ENCODE measurements at places on chromosomes 12 and 14. TPM values are rescaled to one million over a fixed set of nuclear protein-coding genes. Genes with fewer than 3 reads are reported as not detected.

GRCh38 chr12:77998236-77998786, 167.6 kb downstream of the NAV3 start:
- no peak overlapping the region for H3K4me3 ChIP-seq
- H3K27me3 ChIP-seq, result no peaks in the 10 kb centered on the region
- no peaks in the 10 kb centered on the region for H3K36me3 ChIP-seq
- no peak for DNase-seq
- H3K27ac ChIP-seq, result no peak overlapping the region

Gene CRACR2A
- 3.0 TPM for total RNA-seq

Gene CLEC4A
- total RNA-seq, result not detected

DNA sequence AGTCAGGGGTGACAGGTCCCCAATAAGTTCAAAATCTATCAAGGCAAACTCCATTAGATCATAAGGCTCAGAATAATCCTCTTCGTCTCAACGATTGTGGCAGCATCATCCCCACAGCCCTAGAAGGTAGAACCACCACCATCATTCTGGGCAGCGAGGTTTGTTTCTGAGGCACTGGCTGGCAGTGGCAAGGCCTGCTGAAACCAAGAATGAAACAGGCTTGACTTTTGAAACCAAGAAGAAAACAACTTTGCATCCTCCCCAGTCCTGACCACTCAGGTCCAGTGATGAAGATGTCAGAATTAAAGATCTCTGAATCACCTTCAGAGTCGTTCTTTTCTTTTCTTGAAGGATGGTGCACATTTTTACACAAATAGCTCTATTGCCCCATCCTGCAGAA, 152.6 kb upstream of the SYT1 start:
- DNase-seq, result no peak
- no peak overlapping the region for H3K4me3 ChIP-seq
- H3K27me3 ChIP-seq, result no peaks in the 10 kb centered on the region
- H3K27ac ChIP-seq, result no peak overlapping the region

Gene IFI27
- total RNA-seq, result 0.76 TPM

Gene SLC4A8
- total RNA-seq, result 15.2 TPM

Gene SLC6A13
- total RNA-seq, result not detected

DNA sequence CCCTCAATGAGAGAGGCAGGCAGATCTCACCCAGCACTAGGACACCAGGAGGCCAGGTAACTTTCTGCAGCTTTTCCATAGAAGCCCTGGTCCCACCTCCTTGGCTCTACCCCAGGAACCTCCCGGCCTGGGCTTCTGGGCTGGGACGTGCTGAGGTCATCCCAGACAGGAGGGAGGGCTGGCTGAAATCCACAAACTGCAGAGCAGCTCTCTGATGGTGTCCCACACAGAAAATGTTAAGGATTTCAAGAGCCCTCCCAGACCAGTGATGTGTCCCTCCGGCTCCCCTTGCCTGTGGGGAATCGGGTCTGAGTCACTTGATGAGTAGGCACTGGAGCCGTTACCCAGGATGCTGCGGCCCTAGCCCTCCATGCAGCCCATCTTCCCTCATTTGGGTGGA, 124.1 kb downstream of the ESRRB start:
- H3K27me3 ChIP-seq, result no peaks in the 10 kb centered on the region
- H3K27ac ChIP-seq, result no peak overlapping the region
- H3K36me3 ChIP-seq, result no peaks in the 10 kb centered on the region

Gene PROX2
- not detected for total RNA-seq

DNA sequence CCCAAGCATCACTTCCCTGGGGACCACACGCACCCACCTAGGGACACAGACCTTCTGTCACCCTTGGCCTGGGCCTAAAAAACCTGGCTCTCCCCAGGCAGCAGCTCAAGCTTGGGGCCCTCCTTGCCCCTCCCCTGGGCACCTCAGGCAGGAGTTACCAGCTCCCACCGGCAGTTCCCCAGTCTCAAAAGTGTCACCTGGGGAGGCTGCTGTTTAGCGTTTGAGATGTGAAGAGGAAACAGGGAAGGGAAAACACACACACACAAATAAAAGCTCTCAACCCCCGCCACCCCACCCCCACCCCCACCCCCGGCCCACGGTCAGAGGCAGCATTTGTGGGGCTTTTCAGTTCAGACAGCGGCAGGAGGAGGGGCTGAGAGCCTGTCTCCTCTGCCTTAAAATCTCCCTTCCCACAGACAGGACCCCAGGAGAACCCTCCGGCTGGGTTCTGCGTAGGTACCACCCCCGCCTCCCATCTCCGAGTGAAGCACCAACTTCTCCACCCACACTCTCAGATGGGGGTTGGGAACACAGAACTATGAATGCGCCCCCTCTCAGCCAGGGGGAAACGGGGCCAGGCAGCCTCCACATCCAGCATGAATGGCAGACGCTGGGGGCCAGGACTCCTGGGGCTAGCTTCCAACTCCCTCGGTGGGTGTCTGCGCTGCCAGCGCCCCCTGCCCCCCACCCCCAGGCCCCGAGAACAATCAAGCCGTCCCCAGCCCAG, 3.0 kb downstream of the NCOR2 start:
- peak overlapping the region; percentile 80 for H3K4me3 ChIP-seq
- no peak for DNase-seq
- H3K36me3 ChIP-seq, result no peaks in the 10 kb centered on the region
- no peaks in the 10 kb centered on the region for H3K27me3 ChIP-seq
- H3K27ac ChIP-seq, result no peak overlapping the region

DNA sequence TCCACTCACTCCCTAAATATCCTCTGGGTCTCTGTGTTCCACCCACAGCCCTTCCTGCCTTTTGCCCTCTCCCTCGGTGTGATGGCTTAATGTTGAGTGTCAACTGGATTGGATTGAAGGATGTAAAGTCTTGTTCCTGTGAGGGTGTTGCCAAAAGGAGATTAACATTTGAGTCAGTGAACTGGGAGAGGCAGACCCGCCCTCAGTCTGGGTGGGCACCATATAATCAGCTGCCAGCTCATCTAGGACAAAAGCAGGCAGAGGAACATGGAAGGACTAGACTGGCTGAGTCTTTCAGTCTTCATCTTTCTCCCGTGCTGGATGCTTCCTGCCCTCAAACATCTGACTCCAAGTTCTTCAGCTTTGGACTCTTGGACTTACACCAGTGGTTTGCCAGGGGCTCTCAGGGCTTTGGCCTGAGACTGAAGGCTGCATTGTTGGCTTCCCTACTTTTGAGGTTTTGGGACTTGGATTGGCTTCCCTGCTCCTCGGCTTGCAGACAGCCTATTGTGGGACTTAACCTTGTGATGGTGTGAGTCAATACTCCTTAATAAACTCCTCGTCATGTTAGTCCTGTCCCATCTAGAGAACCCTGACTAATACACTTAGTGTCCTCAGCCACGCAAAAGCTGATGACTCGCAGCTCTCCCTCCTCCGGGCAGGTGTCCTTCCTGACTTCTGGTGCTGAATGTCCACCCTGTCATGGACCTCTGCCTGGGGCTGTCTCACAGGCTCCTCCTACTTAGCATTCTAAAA, 5.9 kb downstream of the DGLUCY start:
- no peaks in the 10 kb centered on the region for H3K36me3 ChIP-seq
- no peak for DNase-seq
- no peaks in the 10 kb centered on the region for H3K27me3 ChIP-seq
- H3K4me3 ChIP-seq, result no peak overlapping the region

DNA sequence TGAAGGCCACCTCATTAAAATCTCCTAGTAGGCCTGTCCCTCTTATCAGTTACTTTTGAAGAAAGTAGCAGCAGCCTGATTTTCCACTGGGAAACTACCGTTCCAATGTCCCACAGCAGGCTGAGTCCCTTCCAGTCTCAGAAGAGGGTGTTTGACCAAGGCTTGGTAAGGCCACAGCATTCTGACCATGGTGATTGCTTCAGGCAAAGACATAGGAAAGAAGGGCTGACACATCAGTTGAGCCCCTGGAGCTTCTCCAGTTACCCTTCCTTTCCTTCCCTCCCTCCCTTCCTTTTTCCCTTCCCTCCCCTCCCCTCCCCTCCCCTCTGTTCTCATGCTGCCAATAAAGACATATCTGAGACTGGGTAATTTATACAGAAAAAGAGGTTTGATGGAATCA, 234.3 kb upstream of the NOS1 start:
- no peak overlapping the region for H3K27ac ChIP-seq
- no peaks in the 10 kb centered on the region for H3K36me3 ChIP-seq
- H3K4me3 ChIP-seq, result no peak overlapping the region
- DNase-seq, result no peak

Gene RAPGEF3
- 6.7 TPM for total RNA-seq

GRCh38 chr12:64029013-64029857, 184.7 kb downstream of the SRGAP1 start:
- no peak overlapping the region for H3K4me3 ChIP-seq
- no peaks in the 10 kb centered on the region for H3K4me1 ChIP-seq
- no peak for DNase-seq
- H3K36me3 ChIP-seq, result no peaks in the 10 kb centered on the region
- no peaks in the 10 kb centered on the region for H3K27me3 ChIP-seq
- no peak overlapping the region for H3K27ac ChIP-seq

GRCh38 chr14:38138473-38139138, 69.1 kb upstream of the SSTR1 start:
- no peaks in the 10 kb centered on the region for H3K36me3 ChIP-seq
- no peak for DNase-seq
- no peak overlapping the region for H3K4me3 ChIP-seq
- peaks cover 4% of the 10 kb centered on the region for H3K4me1 ChIP-seq
- no peak overlapping the region for H3K27ac ChIP-seq
- H3K27me3 ChIP-seq, result no peaks in the 10 kb centered on the region

Gene MYBPC1
- not detected for total RNA-seq

- DNase-seq, result no peak
- no peaks in the 10 kb centered on the region for H3K4me1 ChIP-seq
- H3K4me3 ChIP-seq, result no peak overlapping the region
- no peaks in the 10 kb centered on the region for H3K27me3 ChIP-seq
- H3K27ac ChIP-seq, result no peak overlapping the region
- H3K36me3 ChIP-seq, result no peaks in the 10 kb centered on the region
Observed at GRCh38 chr12:77625441-77625840, 205.3 kb upstream of the NAV3 start.

Gene ATG14
- total RNA-seq, result 10.8 TPM

- H3K4me3 ChIP-seq, result no peak overlapping the region
- H3K4me1 ChIP-seq, result no peaks in the 10 kb centered on the region
- H3K27me3 ChIP-seq, result peaks cover 84% of the 10 kb centered on the region
- no peak overlapping the region for H3K27ac ChIP-seq
Observed at GRCh38 chr12:132610866-132611602, 652 bp upstream of the LRCOL1 start.

DNA sequence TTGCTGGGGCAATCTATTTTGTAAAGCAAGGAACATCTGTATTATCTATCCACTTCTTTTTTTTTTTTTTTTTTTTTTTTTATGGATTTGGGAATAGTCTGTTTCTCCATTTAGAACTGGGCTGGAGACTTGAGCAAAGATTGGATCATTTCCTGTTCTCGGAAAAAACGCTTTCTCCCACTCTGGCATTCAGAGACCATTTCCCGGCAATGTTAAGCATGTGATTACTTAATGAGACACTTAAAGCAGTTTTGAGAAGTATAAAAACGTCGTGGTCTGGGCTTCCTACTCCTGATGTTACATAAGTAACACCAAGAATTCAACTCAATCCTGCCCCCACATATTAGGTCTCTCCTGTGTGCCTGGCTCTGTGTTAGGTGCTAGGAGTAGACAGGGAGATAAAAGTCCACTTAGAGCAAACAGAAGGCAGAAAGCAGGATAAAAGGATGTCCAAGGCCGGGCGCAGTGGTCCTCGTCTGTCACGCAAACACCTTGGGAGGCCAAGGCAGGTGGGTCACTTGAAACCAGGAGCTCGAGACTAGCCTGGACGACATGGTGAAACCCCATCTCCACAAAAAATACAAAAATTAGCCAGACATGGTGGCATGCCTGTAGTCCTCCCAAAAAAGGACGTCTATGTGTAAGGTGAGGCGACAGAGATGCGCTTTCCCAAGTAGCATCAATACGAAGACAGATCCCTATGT, 152.1 kb upstream of the GSC start:
- H3K27ac ChIP-seq, result no peak overlapping the region
- DNase-seq, result no peak
- H3K27me3 ChIP-seq, result no peaks in the 10 kb centered on the region
- H3K4me3 ChIP-seq, result no peak overlapping the region
- H3K36me3 ChIP-seq, result no peaks in the 10 kb centered on the region

DNA sequence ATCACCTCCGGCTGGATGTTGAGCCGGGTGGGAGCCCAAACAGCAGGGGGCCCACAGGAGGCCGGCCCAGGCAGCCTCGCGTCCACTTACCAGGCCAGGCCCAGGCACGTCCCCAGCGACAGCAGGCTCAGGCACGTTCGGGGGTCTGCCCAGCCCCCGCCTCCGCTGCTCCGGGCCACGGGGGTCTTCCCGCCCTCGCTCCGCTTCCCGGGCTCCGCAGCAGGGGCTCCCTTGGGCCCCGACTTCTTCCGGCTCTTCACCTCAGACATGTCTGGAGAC, 216 bp downstream of the IKBIP start:
- no peak for DNase-seq
- H3K4me1 ChIP-seq, result no peaks in the 10 kb centered on the region
- peak overlapping the region; percentile 15 for H3K27ac ChIP-seq
- no peaks in the 10 kb centered on the region for H3K36me3 ChIP-seq

Gene PTPRR
- total RNA-seq, result 0.07 TPM

DNA sequence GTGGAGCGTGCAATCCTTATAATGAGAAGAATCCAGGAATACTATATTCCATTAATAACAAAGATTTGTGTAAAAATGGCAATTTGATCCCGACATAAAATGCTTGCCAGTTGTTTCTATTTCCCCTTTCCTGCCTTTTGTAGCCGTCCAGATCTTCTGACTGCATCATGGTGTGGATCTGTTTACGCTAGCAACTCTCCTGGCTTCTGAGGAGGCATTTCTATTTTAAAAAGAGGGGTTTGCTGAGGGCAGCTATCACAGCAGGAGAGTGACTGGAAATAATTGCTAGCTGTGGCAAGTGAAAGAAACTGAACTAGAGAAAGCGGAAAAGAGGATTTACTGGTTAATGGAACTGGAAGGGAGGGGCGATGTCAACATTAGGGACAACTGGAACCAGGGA, 145.6 kb downstream of the ATP23 start:
- H3K4me3 ChIP-seq, result no peak overlapping the region
- no peaks in the 10 kb centered on the region for H3K27me3 ChIP-seq
- DNase-seq, result no peak
- no peaks in the 10 kb centered on the region for H3K36me3 ChIP-seq
- no peak overlapping the region for H3K27ac ChIP-seq
- no peaks in the 10 kb centered on the region for H3K4me1 ChIP-seq

DNA sequence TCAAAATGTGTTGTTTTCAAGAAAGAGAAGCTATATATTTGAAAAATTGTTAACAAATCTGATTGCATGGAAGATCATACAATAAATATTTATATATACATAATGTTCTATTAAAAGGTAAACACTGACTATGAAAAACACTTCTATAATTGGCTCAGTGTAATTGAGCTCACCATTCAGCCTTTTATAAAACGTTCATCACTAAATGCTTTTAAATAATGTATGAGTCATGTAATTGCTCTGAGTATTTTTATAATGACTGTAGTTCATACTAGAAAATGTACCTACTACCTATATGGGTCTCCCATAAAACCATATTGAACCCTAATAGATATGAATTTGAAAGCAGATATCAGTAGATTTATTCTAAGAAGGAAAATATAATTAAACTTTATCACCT, 240.4 kb upstream of the MGAT4C start:
- H3K27ac ChIP-seq, result no peak overlapping the region
- no peak overlapping the region for H3K4me3 ChIP-seq
- no peaks in the 10 kb centered on the region for H3K27me3 ChIP-seq
- no peaks in the 10 kb centered on the region for H3K36me3 ChIP-seq
- no peaks in the 10 kb centered on the region for H3K4me1 ChIP-seq

- H3K4me3 ChIP-seq, result no peak overlapping the region
- H3K27me3 ChIP-seq, result no peaks in the 10 kb centered on the region
- DNase-seq, result no peak
- no peaks in the 10 kb centered on the region for H3K4me1 ChIP-seq
- no peak overlapping the region for H3K27ac ChIP-seq
Observed at GRCh38 chr14:92728759-92729364, 19.6 kb downstream of the LGMN start.
